ENCODE measurements at places on chromosomes 5 and 9.

- no peak for DNase-seq
Observed at GRCh38 chr5:108521841-108522506, 140.1 kb upstream of the FBXL17 start.

DNA sequence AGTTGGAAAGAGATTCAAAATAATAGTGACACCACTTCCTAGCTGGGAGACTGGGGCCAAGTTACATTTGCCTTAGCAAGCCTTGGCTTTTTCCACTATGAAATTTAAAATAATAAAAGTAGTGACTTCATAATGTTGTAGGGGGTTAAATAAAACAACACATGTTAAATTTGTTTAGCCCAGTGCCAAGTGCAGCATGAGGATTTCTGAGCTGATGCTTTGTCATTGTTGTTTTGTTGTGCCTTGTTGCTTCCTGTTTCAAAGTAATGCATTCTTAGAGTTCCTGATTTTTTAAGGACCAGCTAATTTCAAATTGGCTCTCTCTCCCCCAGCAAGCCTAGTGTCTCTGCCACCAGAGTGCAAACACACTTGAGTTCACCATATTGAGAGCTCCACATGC, 270.7 kb upstream of the PAPPA start:
- DNase-seq, result no peak

GRCh38 chr9:28092981-28093936, 520.0 kb upstream of the C9orf72 start:
- no peak for DNase-seq

DNA sequence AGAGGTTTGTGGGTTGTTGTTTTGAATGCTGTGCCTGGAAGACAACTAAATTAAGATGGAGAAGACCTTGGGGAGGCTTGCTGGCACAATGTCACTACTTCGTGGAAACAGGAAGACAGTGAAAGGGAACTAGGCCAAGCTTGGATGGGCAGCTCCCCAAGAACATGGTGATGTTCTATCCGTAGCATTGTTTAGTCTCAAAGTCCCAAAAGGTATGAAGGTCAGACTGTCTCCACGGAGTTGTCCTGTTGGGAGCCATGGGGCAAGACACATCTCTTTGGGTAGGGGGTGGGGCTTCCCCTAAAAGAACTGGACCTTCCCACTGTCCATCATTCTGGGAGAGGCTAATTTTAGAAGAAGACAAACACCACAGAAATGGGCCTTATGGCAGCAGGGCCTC, 140.5 kb downstream of the ENTREP1 start:
- DNase-seq, result no peak

GRCh38 chr9:89751079-89751825, 146.4 kb downstream of the GADD45G start:
- no peak for DNase-seq
